Activated T-cell treated with anti-CD3 and anti-CD28 coated beads, Interleukin-2, amount 50 U/mL, for 4 hours (primary cell): ENCODE measurements at places on chromosomes 13 and 19.

- no peak for DNase-seq
Measured at GRCh38 chr13:50519866-50520265, 323.6 kb downstream of the DLEU7 start.

DNA sequence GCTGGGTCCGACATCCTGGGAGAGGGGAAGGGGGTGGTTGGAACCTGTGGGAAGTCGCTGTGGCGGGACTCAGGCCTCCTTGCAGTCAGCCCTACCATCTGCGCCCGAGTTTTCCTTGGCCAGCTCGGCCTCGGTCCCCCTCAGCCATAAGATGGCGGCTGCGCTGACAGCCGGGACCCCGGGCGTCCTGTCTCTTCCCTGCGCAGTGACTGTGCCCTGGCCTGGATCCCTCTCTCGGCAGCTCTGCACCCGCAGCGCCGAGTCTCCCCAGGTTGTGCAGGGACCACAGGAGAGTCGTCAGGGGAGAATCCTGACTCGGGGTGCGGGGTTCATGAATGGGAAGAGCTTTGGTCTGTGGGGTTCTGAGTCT lies 345 bp downstream of the ZNF257 start:
- no peak for DNase-seq

DNA sequence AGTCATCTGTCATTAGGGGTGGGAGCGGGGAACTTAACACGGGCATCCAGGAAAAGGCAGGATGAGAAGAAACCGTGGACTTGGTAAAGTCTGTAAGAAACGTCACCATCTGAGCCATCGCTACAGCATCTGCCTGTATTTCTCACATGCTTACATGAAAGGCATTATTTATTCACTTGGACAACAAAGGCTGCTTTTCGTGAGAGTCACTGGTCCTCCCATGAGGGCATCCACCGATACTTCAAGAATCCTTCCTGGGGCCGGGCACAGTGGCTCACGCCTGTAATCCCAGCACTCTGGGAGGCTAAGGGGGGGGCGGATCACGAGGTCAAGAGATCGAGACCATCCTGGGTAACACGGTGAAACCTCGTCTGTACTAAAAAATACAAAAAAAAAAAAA lies 16.1 kb downstream of the ZNF446 start:
- no peak for DNase-seq

DNA sequence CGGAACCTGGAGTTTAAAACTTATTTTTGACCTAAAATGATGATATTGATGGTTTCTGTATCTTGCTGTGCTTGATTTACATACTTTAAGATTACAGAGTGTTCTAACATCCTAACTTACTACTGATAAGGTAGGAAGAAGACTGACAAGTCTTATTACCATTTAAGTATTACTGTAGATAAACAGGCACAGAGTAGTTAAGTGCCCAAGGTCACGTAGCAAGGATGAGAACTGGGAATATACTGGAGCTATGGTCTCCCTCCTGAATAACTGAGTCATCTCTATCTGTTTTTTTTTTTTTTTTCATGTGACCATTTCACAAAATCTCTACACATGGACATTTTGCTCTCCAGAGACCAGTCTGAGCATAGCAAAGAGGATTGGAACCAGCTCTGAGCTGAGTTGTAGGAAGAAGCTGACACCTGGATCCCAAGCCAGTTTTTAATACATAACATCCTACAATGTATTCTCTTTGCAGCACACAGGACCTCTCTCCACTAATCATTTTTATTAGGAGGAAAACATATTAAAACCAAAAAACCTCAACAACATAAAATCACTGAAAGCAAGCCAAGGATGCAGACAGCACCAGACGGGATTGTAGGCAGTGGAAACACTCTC lies 173.5 kb downstream of the DNAJC15 start:
- no peak for DNase-seq

DNA sequence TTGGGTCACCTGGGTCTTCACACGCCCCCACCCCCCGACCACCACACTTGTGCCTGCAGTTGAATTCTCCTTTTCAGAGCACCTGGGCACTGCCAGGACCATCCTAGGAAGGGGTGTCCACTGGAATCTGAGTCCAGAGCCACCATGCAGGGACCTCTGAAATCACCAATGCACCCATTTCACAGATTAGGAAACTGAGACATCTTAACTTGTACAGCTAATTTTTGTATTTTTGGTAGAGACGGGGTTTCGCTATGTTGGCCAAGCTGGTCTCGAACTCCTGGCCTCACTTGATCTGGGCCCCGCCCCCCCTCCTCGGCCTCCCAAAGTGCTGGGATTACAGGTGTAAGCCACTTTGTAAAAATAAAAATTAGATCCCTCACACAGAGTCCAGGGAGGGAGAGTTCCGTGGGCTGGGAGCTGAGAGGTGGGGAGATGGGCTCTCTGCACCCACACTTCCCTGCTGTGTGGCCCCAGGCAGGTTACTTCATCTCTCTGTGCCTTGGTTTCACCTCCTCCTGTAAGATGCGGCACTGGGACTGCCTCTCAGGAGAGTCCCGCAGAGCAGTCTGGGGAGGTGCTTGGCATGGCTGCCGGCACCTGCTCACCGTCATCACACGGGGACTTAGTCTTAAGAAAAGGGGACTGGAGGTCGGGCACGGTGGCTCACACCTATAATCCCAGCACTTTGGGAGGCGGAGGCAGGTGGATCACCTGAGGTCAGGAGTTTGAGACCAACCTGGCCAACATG lies 45.9 kb upstream of the C19orf12 start:
- no peak for DNase-seq

DNA sequence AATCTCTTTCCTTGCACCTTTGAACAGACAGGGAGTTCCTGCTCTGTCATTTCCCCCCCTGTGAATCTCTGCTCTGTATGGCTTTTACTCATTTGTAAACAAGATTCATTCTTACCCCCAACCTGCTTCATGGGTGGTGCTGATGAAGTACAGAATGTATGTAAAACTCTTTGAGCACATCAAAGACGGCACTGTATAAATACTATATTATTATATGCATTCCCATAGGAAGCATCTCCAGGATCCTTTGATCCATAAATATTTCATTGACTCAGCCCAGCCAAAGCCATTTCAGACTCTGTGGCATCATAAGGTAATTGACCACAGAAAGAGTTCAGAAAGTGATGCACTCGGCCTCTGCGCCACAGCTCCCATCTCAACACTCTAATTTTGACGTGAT lies 208.7 kb downstream of the EFNB2 start:
- no peak for DNase-seq

- no peak for DNase-seq
Measured at GRCh38 chr13:28744656-28745055, 25.9 kb upstream of the SLC46A3 start.

GRCh38 chr13:51759240-51759639 lies 44.7 kb downstream of the DHRS12 start:
- no peak for DNase-seq

GRCh38 chr13:37187105-37187504 lies 81.6 kb upstream of the CSNK1A1L start:
- no peak for DNase-seq

DNA sequence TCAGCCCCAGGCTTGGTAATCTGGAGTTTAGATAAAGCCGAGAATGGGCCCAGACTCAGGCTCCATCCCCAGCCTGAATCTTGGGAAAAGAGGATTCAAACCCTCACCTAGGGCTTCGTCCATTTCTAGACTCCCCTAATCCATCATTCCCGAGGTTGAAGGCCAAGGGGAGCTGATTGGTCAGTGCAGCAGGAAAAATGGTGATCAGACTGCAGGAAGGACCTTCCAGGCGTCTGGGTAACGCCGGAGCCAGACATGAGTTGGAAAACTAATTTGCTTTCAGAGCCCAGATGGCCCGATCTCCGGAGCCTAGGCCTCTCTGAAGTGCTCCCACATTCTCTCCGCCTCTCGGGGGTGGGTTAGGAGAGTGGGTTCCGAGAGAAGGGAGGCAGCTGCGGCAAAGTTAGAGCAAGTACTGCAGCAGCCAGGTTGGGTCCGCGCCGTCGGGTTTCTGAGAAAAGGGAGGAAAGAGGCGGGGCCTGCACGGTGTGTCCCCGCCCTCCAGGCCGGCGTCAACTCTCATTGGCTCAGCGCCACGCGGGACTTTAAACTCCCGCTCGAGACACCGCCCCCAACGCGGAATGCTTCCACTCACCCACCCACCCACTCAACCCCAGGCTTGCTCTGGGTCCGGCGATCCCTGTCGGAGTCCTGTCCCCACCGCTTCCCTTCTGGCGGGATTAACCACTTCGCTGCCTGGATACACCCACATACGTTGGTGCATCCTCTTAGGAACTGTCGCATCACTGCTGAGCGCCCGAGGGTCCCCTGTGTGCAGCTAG lies 788 bp upstream of the RTBDN start:
- no peak for DNase-seq

- no peak for DNase-seq
Measured at GRCh38 chr19:7738023-7738422, 6.1 kb upstream of the CLEC4G start.

GRCh38 chr13:87172166-87172835 lies 498.9 kb upstream of the SLITRK5 start:
- no peak for DNase-seq

DNA sequence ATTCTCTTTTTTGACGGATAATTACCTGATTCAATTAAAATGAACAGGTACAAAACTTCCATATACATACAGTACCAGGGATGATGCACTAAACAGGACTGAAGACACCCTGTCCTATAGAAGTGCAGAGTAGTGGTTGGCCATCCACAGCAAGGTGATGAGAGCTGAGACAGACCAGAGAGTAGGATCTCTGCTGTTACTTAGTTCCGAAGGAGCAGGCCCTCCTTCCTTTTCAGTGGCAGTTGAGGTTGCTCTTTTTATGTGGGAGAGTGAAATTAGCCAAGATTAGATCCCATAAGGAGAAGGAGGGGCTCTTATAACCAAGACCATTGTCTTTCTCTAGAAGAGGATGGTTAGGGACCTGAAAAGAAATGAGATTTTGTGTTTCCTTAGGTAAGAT lies 4.0 kb downstream of the PDS5B start:
- no peak for DNase-seq

- DNase-seq, result peak; percentile 59
Measured at GRCh38 chr19:6464070-6464873, at the start of gene CRB3. TSS of gene CRB3 (plus strand) at chr19:6464271. CDS start at chr19:6464702, 431 bp downstream.

GRCh38 chr19:14517446-14517839 lies 754 bp downstream of the DNAJB1 start:
- DNase-seq, result no peak

GRCh38 chr19:43460362-43461016 lies 4.9 kb downstream of the LYPD3 start:
- no peak for DNase-seq

GRCh38 chr19:39413272-39413910 lies 922 bp downstream of the PLEKHG2 start:
- no peak for DNase-seq

DNA sequence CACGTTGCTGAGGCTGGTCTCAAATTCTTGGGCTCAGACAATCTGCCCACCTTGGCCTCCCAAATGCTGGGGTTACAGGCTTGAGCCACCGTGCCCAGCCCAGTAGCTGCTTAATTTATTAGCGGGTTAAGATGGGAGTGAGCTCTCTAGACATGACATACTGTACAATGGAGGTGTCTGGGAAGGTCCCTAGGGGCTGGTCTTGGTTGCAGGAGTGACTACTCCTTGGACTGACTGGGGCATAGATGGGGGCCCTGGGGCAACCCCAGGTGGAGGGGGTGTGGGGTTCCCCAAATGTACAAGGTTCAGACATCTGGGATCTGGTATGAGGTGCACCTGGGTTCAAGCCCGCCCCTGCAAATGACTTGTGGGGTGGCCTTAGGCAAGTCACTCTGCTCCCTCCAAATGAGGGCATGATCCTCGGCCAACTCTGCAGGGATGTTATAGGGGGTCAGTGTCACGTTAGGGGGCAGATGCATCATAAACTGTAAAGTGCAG lies 12.8 kb downstream of the CIB3 start:
- no peak for DNase-seq

DNA sequence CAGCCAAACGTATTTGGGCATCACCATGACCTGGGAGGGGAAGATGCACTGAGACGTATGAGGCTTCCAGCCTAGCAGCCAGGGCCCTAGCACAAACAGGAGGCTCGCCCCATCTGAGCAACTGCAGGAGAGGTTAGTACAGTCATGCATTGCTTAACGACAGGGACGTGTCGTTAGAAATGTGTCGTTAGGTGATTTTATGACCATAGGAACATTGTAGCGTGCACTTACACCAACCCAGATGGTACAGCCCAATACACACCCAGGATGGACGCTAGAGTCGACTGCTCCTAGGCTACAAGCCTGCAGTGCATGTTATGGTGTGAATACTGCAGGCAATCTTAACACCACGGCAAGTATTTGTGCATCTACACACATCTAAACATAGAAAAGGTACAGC lies 9.3 kb downstream of the CD177 start:
- DNase-seq, result no peak

- DNase-seq, result no peak
Measured at GRCh38 chr13:29846475-29847256, 3.8 kb downstream of the UBL3 start.

DNA sequence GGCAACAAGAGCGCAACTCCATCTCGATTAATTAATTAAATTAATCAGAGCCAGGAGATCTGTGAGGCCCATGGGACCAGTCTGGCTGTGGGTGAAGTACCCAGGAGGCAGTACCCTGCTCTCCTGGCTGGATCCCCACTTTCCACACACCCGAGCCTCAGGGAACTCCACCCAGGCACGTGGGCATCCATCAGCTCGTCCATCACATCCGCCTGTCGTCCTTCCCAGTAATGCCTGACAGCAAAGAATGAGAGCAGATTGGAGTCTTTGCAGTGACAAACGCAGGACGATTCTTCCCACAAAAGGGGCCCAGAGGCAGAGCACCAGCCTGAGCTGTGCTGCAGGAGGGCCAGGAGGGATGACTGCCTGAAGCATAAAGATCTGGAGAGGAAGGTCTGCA lies 35.8 kb downstream of the VSTM2B start:
- no peak for DNase-seq

DNA sequence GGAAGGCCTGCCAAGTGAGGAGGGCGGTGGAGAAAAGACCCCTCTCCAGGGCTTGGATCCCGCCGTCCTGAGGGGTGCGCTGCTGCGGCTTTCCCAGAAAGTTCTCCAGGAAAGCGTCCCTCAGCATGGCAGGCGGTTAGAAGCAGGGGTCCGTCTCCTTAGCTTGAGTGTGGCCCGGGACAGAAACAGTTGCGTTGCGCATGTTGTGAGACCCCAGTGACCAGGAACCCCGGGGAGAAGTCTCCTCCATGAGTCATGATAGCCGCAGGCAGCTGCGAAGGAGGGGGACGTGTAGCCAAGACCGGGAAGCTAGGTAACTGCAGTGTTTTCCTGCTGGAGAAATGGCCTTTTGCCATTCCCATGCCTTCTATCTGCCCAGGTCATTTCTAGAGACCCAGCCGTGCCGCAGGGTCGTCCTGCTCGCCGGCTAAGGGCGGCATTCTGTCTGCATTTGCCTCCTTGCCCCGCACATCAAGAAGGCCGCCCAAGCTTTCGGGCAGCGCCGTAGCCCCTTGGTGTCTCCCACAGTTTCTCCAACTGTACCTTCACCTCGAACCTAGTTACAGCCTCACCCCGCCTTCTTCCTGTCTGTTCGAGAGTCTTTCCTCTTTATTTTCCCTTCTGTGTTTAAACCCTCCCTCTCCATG lies 64.3 kb downstream of the TM9SF2 start:
- DNase-seq, result no peak

DNA sequence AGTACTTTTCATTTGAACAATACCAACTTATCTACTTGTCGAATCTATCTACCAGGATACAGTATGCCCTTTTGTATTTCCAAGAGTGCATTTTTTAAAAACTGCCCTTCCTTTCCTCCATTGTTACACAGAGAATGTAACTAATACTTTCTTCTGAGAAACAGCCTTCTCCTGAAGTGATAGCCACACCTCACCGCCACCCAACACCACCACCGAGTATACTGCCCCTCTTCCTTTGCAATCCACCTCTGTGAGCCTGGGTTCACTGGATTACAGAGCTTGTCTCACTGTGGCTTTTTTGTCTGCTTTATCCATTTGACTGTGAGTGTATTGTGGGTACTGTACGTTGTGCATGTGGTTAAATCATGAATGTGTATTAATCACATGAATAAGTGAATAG lies 305.4 kb downstream of the KLF12 start:
- no peak for DNase-seq
